Activated CD4-positive, alpha-beta T cell treated with anti-CD3 and anti-CD28 coated beads, Interleukin-2, amount 50 U/mL, for 24 hours (primary cell): ENCODE measurements at places on chromosomes 4 and X.

GRCh38 chr4:169270810-169271691 is at the start of gene SH3RF1:
Gene SH3RF1 (minus strand): TSS chr4:169270956. CDS start chr4:169269212, 1,744 bp downstream.
- DNase-seq, result no peak

- no peak for DNase-seq
Observed at GRCh38 chr4:54090804-54091623, 8.9 kb upstream of the GSX2 start.

DNA sequence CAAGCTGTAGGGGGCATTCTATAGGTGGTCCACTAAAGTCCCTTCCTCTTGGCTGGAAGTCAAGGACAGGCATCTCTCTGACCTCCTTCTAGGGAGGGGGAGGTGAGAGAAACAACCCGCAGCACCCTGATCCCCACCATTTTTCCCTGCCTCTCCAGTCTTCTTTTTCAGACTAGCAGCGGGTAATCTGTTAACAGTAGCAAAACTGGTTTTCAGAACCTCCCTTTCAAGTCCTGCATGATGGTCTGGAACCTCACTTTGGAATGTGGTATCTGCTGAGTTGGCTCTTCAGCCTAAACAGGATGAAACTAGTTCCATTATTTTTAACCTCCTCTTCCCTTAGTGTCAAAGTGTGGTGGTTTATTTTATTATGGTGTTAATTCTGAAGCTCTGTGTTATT is 196.0 kb downstream of the NWD2 start:
- DNase-seq, result no peak

DNA sequence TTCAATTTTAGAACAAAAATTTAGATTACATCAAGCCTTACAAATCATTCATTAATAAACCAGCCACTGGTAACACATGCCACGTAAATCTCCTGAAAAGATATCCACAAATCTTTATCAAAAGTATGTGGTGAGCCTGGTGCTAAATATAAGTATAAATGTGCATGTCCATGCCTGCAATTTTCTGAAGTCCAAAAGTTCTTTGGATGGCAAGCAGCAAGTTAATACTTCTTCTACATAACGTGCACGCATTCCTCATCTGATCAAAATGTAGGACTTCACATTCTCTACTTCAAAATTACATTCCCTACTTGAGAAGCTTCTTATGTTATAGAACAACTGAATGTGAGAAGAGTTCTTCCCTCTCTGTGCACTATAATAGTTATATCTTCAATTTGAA is 49.8 kb downstream of the HHIP start:
- no peak for DNase-seq

GRCh38 chr4:24337451-24338190 is 246.7 kb downstream of the DHX15 start:
- DNase-seq, result no peak

DNA sequence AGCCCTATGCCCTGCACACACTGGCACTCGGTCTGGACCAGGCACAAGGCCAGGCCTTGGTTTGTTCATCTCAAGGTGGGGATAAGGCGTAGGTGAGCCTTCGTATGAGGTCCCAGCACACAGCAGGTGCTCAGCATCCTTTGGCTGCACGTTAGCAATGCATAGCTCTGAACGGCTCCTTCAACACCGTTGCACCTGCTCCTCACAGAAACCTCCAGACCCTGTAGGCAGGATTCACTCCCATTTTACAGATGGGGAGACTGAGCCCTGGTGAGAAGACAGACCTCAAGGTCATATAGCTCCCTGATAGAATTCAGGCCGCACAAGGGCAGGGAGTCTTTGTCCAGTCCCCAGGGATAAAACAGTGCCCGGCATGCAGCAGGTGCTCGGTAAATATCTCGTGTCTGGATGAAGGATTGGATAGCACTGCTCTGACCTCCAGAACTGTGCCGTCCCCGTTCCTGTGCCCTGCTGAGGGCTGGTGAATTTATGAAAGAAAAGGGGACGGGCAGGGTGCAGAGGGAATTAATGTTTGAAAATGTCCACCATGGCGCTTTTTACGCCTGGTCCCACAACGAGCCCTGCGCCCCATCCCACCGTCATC is 2.4 kb downstream of the PPP2R2C start:
- no peak for DNase-seq

DNA sequence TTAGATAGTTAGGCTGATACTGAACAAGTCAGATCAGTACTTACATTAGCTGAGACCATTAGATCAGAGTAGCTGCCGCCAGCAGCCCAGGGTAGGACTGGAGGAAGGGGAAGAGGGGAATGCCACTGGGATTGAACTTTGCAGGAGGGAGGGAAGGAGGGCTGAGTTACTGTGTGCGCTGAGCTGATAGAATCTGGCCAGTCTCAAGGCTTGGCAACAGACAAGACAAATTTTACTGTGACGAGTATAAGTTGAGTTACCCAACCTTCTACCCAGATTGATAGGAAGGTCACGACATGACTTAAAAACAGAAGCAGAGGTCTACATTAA is 372.1 kb downstream of the OPHN1 start:
- DNase-seq, result no peak

- no peak for DNase-seq
Observed at GRCh38 chr4:184461711-184462441, 12.5 kb downstream of the IRF2 start.

GRCh38 chr4:76078033-76078613 is 3.6 kb downstream of the ART3 start:
- no peak for DNase-seq

GRCh38 chrX:97740044-97740443 is 856.3 kb downstream of the RPA4 start:
- DNase-seq, result no peak

DNA sequence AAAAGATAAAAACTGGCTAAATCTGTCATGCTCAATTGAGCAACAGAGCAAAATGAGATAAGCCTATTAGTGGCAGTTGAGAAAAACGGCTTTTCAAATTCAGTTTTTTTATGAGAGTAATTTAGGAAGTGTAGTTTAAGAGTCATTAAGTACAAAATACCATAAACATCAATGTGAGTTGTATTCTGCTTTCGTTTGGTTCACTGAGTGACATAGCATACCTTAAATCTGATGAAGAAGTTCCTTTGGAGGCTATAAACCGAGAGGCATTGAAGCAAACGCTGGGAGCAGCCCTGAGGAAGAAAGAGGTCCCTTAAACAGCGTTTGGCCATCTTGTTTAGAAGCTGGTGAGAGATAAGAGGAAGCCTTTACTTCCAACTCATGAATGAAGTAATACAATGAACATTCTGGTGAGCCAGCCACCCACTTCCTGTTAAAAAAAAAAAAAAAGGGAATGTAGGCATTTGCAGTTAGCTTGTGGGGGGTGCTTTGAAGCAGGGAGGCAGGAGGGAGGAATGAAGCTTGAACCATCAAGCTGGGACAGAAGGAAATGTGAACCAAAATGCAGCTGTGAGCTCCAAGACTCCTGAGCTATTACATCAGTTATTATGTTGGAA is 132.3 kb downstream of the ZNF330 start:
- DNase-seq, result no peak

DNA sequence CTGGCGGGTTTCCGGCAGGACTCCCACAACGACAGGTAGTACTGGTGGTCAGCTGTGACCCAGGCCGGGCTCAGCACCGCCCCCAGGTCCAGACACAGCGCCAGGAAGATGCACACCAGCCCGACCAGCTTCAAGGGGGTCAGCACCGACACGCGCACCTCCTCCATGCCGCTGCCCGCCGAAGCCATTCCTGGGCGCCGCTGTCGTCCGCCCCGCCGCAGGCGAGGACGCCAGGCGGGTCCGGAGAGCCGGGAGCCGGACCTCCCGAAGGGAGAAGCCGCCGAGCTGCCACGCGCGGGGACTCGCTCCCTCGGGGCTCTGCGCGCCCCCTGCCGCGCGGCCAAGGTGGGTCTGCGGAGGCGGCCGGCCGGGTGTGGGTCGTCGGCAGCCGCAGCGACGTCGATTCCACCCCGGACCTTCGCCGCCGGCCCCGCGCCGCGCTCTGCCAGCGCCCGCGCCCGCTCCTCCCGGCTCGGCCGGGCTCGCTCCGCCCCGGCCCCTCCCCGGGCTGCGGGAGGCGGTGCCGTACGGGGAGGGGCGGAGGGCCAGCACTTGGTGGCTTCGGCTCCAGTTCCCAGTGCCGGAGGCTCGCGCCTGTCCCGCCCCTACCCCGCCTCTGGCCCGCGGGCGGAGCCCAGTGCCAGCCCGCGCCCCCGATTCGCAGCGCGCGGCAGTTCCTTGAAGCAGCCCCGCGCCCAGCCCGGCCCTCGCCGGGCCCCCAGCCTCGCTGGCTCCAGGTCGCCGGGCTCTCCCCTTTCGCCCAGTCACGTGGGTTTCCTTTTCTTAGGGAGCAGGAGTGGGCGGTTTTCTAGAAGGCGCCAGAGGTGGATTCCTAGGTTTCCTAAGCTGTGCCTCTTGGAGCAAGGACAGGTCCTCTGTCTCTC is at the start of gene TMEM47:
TMEM47 (minus strand) TSS at position 444 of the 884 bp plus-strand sequence; CDS start at position 188, 256 bp downstream.
- no peak for DNase-seq

GRCh38 chrX:50779694-50780093 is 34.3 kb downstream of the SHROOM4 start:
- no peak for DNase-seq
